ENCODE measurements at places on chromosomes 1 and 21. TPM values are rescaled to one million over a fixed set of nuclear protein-coding genes. Genes with fewer than 3 reads are reported as not detected.

The S100A5 gene
- not detected for total RNA-seq

The LRRC71 gene
- total RNA-seq, result 0.56 TPM

The HEYL gene
- 0.19 TPM for total RNA-seq

The PTPRC gene
- 0.58 TPM for total RNA-seq

The ESPN gene
- under 0.01 TPM for total RNA-seq

The SFN gene
- 2.7 TPM for total RNA-seq

The ARHGAP30 gene
- not detected for total RNA-seq

The IGSF5 gene
- not detected for total RNA-seq

The HORMAD1 gene
- total RNA-seq, result 0.19 TPM

The VSIG8 gene
- not detected for total RNA-seq

The DRAXIN gene
- 0.56 TPM for total RNA-seq

The GNL2 gene
- total RNA-seq, result 77.8 TPM

The KRTAP19-1 gene
- not detected for total RNA-seq

The HLX gene
- total RNA-seq, result 18.9 TPM

The C2CD4D gene
- total RNA-seq, result not detected

The ADAMTS1 gene
- 274 TPM for total RNA-seq

The C1orf198 gene
- total RNA-seq, result 100 TPM

The CDC20 gene
- total RNA-seq, result 161 TPM

The LIN28A gene
- not detected for total RNA-seq

The MTOR gene
- 38.0 TPM for total RNA-seq

The GPR25 gene
- total RNA-seq, result not detected

The FCN3 gene
- total RNA-seq, result not detected

The EXO1 gene
- 29.1 TPM for total RNA-seq

Data from regular cardiac myocyte (primary cell).